Diencephalon (tissue), 1 donor: ENCODE measurements at places on chromosomes 5 and 9. TPM values are rescaled to one million over a fixed set of nuclear protein-coding genes. Genes with fewer than 3 reads are reported as not detected.

CD14 gene
- 12.9 TPM for total RNA-seq

FAM174A gene
- 21.2 TPM for total RNA-seq

OTP gene
- 3.2 TPM for total RNA-seq

OXCT1 gene
- 109 TPM for total RNA-seq

CDHR2 gene
- total RNA-seq: 0.69 TPM

NUP214 gene
- 16.8 TPM for total RNA-seq

OR2V2 gene
- not detected for total RNA-seq

TICAM2 gene
- 2.8 TPM for total RNA-seq

RNF44 gene
- total RNA-seq: 12.7 TPM

SERF1A gene
- total RNA-seq: 37.8 TPM

OBP2B gene
- total RNA-seq: not detected

ZNF300 gene
- 48.4 TPM for total RNA-seq

FOXD4L6 gene
- 0.46 TPM for total RNA-seq

SPINK6 gene
- total RNA-seq: not detected

CNTNAP3 gene
- total RNA-seq: 30.7 TPM

SPINK5 gene
- not detected for total RNA-seq

SPATA31A7 gene
- not detected for total RNA-seq

SH3TC2 gene
- total RNA-seq: 0.92 TPM

LCN2 gene
- total RNA-seq: not detected

PCDHGA11 gene
- total RNA-seq: 18.9 TPM

FIBCD1 gene
- total RNA-seq: 2.1 TPM

LMX1B gene
- total RNA-seq: 1.8 TPM

SLC4A9 gene
- total RNA-seq: 0.23 TPM

ROPN1L gene
- 12.0 TPM for total RNA-seq
